Hematopoietic multipotent progenitor cell treated with erythropoietin and hydrocortisone succinate and interleukin-3 and kit ligand, for 15 days (in vitro differentiated cells): ENCODE measurements at places on chromosomes 16 and 17.
A peak's percentile ranks its signal among the peaks of the same experiment; 100 is the strongest.

DNA sequence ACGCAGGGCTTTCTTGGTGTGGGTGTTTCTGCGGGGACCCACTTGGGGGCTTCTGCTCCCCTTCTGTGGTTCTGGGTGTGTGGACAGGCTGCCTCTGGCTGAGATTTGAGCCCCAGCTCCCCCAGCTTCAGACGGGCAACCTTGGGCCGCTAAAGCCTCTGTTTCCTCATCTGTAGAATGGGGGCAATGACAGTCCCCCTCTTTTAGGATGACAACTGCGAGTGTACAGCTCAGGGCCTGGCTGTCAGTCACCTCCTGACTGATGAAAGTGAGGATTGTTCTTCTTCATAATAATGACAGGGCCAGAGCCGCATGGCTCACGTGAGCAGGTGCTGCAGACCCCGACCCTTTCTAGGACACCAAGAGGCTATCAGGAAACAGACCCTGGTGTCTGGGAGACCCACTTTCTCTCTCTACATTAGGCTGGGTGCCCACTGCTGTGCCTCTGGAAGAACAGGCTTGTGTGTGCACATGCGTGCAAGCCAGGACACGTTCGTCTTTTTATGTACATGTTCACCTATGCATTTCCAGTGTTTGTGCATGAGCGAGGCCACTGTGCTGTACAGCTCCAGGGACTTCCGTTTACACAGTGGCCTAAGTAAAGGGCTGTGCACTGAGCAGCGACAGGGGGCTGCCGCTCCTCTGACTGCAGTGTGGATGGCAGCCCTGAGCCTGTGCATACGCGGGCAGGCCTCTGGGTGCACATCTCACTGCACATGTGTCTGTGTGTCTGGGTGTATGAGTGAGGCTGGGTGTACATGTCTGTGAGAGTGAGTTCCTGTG, 4.6 kb downstream of the SPNS3 start:
- no peak for DNase-seq

DNA sequence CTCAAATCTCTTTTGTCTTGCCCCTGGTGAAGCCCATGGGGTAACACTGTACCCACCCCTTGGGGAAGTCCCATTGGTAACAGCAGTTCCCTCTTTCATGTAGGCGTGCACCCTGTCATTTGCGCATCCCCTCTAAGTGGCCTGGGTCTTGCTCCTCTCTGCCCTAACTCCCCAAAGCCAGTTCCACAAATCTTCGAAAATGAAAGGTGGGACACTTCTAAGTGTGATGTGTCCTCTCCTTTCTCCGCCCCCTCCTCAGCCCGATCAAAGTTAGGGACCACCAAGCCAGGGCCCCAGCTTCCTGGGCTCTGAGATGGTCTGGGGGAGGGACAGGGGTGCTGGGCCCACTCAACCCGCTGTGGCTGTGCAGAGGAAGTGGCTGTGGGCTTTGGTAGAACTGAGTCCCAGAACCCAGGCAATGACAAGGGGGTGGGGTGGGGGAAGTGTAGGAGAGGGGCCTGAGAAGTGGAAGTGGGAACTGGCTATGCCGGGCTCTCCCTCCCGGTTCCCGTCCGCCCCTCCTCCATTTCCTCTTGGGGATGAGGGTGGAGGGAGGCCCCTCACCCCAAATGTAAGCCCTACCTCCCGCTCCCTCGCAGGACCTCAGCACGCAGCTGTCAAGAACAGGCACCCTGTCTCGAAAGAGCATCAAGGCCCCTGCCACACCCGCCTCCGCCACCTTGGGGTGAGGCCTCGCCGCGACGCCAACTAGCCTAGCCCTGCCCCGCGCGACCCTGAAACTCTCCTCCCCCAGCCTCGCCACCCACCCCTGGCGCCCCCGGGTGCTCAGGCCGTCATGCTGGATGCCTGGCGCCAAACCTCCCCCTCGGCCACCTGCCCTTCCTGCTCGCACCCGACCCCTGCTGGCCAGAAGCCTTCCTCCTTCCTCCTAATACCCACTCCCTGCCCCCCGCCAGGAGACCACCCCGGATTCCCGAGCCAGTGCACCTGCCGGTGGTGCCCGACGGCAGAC, 8.7 kb downstream of the ABI3 start:
- DNase-seq = no peak

GRCh38 chr16:73089420-73089819, 41.5 kb upstream of the ZFHX3 start:
- DNase-seq = no peak

- DNase-seq = peak; percentile 53
Measured at GRCh38 chr17:80270836-80271235, 10.2 kb downstream of the RNF213 start.

DNA sequence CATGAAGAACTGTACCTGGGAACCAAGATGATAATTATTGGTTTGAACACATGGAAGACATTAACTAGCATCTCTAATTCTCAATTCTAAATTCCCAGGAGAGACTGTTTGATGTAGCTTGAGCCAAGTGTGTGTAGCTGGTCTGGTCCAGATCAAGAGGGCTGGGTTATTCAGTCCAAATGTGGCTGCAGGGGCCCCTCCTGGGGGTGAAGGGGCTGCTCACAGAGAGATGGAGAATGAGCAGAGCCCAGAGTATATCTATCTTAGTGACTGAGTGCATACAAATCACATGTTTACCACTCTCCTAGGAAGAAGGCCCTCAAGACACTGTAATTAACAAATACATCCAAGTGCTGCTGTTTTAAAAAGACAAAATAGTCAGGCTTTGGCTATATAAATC, 50.4 kb downstream of the HS3ST2 start:
- no peak for DNase-seq

- no peak for DNase-seq
Measured at GRCh38 chr16:29766571-29766970, 11.5 kb upstream of the ZG16 start.

DNA sequence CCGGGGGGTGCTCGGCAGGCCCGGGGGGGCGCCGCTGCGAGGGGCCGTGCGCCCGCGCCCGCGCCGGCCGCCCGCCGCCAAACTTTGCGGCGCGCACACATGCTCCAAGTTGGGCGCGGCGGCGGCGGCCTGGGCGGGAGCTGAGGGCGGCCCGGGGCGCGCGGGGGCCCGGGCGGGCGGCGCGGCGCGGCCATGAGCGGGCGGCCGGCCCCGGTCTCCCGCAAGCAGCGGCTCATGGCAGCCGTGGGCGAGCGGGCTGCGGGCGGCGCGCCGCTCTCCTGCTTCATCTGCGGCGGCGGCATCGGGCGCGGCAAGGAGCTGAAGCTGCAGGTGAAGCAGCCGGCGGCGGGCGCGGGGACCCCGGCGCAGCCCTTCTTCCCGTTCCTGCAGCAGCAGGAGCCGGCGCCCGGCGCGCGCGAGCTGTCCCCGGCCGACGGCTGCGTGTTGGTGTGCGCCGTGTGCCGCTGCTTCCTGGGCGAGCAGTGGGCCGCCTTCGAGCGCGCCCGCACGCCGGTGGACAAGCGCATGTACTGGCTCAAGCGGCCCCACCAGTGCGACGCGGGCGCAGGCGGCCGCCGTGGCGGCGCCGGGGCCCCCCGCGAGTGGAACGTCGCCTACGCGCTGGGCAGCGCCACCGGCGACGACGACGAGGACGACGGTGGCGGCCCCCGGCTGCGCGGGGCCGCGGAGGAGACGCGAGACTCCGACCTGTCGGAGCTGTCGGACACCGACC, 57.2 kb upstream of the CIBAR2 start:
- DNase-seq = no peak

DNA sequence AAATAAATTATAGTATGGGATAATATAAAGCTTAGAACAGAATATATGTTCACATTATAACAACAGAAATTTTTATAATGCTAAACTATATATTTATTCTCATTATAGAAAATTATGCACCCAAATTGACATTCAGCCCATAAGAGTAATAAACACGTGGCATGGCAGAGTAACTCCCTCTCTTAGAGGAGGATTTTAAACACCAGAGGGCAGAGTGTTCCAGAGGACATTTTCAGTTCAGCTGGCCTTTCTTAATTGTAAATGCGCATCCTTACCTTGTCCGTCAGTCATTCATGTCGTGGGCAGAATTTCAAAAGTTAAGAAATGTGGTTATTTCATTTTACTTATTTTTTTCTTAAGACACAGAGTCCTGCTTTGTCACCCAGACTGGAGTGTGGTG, 147.1 kb downstream of the TANC2 start:
- no peak for DNase-seq
